ENCODE measurements at places on chromosomes 4 and X. TPM values are rescaled to one million over a fixed set of nuclear protein-coding genes. Genes with fewer than 3 reads are reported as not detected.

GRCh38 chrX:17441965-17442364 is 67.0 kb downstream of the NHS start:
- no peaks in the 10 kb centered on the region for H3K4me1 ChIP-seq
- no peak overlapping the region for H3K27ac ChIP-seq
- no peaks in the 10 kb centered on the region for H3K27me3 ChIP-seq

The CXorf51B gene
- not detected for total RNA-seq

DNA sequence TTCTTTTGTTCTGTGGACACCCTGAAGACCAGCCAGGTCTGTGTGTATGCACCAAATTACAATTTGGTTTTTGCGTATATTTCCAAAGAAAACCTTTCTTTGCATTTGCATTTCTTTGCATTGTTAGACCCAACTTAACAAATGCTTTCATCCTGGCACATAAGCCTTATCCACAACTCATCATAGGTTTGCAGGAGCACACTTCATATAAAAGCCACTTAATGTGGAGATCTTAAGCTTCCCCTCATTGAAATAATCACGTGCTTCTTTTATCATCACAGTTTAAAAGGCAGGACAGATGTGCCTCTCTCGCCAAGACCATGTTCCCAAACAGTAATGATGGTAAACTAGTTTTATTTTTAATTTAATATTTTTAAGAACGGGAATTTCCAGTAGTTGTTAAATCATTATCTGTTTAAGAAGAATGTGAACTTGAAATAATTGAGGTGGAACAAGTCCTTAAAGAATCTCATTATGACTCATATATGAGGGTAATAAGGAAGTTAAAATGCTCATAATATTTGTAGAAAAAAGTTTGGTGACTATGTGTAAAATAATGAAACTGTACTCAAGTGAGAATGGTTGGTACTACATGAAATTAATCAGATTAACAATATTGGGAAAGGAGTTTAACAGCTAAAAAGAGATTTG is 65.5 kb downstream of the GLRA3 start:
- H3K4me3 ChIP-seq = no peak overlapping the region
- H3K4me1 ChIP-seq = no peaks in the 10 kb centered on the region
- no peak overlapping the region for H3K27ac ChIP-seq
- no peaks in the 10 kb centered on the region for H3K36me3 ChIP-seq
- peaks cover 9% of the 10 kb centered on the region for H3K27me3 ChIP-seq

The C1QTNF7 gene
- total RNA-seq = not detected

- no peak overlapping the region for H3K27ac ChIP-seq
- no peak for DNase-seq
- H3K4me1 ChIP-seq = peaks cover 5% of the 10 kb centered on the region
- no peak overlapping the region for H3K4me3 ChIP-seq
Observed at GRCh38 chr4:147760695-147761094, 28.8 kb downstream of the ARHGAP10 start.

The NAP1L3 gene
- total RNA-seq = 9.3 TPM

The ANXA10 gene
- not detected for total RNA-seq

- H3K36me3 ChIP-seq = no peaks in the 10 kb centered on the region
- H3K27ac ChIP-seq = no peak overlapping the region
- no peaks in the 10 kb centered on the region for H3K4me1 ChIP-seq
- H3K27me3 ChIP-seq = peaks cover 26% of the 10 kb centered on the region
- H3K4me3 ChIP-seq = no peak overlapping the region
Observed at GRCh38 chr4:13516315-13516860, 27.9 kb downstream of the NKX3-2 start.

The PRRG3 gene
- not detected for total RNA-seq

DNA sequence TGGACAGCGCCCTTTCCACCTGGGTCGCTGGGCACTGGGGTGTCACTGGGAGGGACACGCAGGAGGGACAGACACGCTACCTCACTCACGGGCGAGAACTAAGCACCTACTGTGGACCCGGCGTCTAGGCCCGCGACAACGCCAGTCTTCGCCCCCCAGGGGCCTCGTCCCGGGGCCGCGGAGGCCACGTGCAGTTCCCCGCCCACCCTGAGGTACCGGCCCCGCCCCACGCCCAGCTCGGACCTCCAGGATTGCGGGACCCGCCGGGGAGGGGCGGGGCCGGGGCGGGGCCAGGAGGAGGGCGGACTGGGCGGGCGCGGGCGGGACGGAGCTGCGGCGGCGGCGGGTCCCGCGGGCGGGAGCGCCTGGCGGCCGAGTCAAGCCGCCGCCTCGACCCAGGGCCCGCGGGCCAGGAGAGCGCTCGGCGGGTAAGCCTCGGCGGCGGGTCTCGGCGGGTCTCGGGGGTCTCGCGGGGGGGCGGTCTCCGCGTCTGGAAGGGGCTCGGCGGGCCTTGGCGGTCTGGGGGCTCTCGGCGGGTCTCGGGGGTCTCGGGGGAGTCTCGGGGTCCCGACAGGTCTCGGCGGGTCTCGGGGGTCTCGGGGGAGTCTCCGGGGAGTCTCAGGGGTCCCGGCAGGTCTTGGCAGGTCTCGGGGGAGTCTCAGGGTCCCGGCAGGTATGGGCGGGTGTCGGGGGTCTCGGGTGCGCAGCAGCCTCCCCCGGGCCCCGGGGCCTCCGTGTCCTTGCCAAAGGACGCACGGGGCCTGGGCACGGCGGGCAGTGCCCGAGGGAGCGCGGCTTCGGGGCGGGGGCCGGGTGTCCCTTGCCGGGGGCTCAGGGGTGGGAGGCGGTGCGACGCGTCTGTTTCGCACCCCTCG is at the start of gene SH3BP2:
Gene SH3BP2, plus strand, starts transcription at position 375 of the 875 bp plus-strand sequence. CDS start 27,533 bp downstream, outside the sequence.
- H3K27ac ChIP-seq = peak within 1 kb of the TSS; percentile 69
- no peaks in the 10 kb centered on the region for H3K27me3 ChIP-seq
- peaks cover 71% of the 10 kb centered on the region for H3K4me1 ChIP-seq
- H3K4me3 ChIP-seq = peak within 1 kb of the TSS; percentile 86

DNA sequence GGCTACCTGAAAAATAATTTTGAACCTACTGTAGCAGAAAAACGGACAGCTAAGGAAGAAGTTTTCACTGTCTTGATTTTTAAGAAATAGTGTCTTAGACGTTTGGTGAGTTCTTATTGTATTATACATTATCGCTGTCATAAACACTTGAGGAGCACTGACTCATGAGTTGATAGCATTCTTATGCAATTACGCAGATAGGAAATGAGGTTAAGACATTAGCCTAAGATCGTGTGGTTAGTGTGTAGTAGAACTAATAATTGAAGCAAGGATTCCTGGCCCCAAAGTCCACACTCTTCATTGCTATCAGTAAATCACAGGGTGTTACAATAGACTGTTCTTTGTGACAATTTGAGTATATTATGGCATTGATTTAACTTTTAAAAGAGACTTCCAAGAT is 238.1 kb downstream of the ARAP2 start:
- H3K27ac ChIP-seq = no peak overlapping the region
- H3K36me3 ChIP-seq = peaks cover 9% of the 10 kb centered on the region
- DNase-seq = no peak
- H3K27me3 ChIP-seq = no peaks in the 10 kb centered on the region

DNA sequence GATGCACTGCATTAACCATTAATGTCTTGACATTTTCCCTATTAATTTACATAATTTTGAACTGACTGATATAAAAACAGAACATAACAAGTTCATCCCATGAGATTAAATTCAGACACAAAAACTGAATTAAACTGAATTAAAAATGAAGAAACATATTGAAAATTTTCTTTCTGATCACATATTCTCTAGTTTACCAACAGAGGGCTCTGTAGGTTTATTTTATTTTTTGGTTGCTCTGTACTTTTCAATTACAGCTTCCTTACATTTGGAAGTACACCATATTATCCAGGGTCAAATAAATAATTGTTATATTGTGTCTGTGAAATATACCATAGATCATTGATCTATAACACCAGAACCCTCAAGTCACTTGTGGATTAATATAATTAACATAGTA is 27.3 kb upstream of the CT83 start:
- H3K27ac ChIP-seq = no peak overlapping the region
- H3K4me3 ChIP-seq = no peak overlapping the region
- DNase-seq = no peak
- no peaks in the 10 kb centered on the region for H3K36me3 ChIP-seq
- no peaks in the 10 kb centered on the region for H3K27me3 ChIP-seq

The C4orf54 gene
- total RNA-seq = not detected

GRCh38 chr4:8478371-8478770 is 37.8 kb downstream of the TRMT44 start:
- no peak overlapping the region for H3K27ac ChIP-seq
- no peak overlapping the region for H3K4me3 ChIP-seq
- H3K36me3 ChIP-seq = peaks cover 21% of the 10 kb centered on the region
- H3K27me3 ChIP-seq = no peaks in the 10 kb centered on the region

The IL2RG gene
- total RNA-seq = 301 TPM

- no peaks in the 10 kb centered on the region for H3K36me3 ChIP-seq
- H3K27me3 ChIP-seq = no peaks in the 10 kb centered on the region
- H3K4me3 ChIP-seq = no peak overlapping the region
- H3K4me1 ChIP-seq = no peaks in the 10 kb centered on the region
- H3K27ac ChIP-seq = no peak overlapping the region
Observed at GRCh38 chr4:30362436-30362835, 357.7 kb upstream of the PCDH7 start.

DNA sequence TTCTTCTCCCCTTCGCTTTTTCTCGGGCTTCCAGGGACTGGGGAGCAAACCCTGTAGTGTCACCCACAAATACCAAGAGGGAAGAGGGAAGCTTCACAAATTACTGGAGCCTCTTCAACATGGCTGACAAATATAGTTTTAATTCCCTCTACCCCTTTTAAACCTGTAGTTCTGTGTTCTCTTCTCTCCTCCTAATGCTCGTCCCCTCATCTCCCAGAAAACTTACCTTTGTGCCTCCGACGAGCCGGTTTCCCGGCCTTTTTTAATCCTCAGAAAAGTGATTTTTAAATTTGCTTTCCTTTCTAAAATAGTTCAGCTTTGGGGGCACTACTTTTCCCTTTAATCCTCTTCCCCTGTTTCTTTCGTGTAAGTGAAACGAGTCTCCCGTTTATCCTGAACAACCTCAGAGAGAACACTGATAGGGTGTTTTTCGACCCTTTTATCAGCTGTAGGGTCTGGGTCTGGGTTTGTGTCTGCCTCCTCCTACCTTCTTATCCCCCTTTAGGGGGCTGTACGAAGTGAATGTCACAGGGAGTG is 408 bp downstream of the TET2 start:
- H3K27me3 ChIP-seq = no peaks in the 10 kb centered on the region
- peak overlapping the region; percentile 99 for H3K27ac ChIP-seq
- H3K36me3 ChIP-seq = no peaks in the 10 kb centered on the region
- DNase-seq = no peak
- peaks cover 47% of the 10 kb centered on the region for H3K4me1 ChIP-seq

The PNMA6A gene
- total RNA-seq = 0.55 TPM

DNA sequence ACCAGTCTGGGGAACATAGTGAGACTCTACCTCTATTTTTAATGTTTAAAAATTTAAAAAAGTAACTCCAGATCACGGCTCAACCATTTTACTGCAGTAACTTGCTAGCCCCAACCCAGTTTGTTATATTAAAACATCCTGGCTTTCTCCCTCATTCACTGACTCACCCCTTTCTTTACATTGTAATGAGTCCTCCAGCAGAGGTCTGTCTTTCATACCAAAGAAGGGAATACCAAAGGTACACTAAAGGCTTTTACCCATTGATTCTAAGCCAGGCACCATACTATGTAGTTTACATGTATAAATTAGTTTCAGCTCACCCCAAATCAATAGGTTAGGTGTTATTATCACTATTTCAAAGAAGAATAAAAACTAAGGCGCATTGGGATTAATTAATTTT is 286.9 kb downstream of the PACRGL start:
- no peaks in the 10 kb centered on the region for H3K27me3 ChIP-seq
- no peaks in the 10 kb centered on the region for H3K36me3 ChIP-seq
- no peak overlapping the region for H3K27ac ChIP-seq
- H3K4me1 ChIP-seq = peaks cover 2% of the 10 kb centered on the region

DNA sequence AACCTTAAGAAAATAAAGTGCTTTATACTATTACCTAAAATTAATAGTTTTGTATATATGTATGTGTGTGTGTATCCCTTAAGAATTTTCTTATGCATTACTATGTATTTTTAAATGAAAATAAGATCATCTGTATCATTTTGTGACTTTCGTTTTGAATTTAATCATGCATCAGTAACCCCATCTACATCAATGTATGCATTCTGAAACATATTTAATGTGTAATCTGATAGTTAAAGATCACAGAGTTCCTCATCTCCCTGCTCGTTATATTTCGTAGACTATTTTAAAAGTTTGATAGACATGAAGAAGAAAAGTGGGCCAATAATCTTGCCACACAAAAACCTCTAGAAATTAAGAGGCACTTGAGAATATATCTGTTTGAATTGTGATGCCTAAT is 7.4 kb downstream of the BMPR1B start:
- H3K27me3 ChIP-seq = peaks cover 11% of the 10 kb centered on the region
- no peak overlapping the region for H3K27ac ChIP-seq
- no peak overlapping the region for H3K4me3 ChIP-seq
- H3K4me1 ChIP-seq = no peaks in the 10 kb centered on the region
- no peaks in the 10 kb centered on the region for H3K36me3 ChIP-seq

The QRFPR gene
- not detected for total RNA-seq

GRCh38 chr4:2402048-2402842 is 16.2 kb downstream of the ZFYVE28 start:
- no peaks in the 10 kb centered on the region for H3K36me3 ChIP-seq
- DNase-seq = no peak
- H3K4me1 ChIP-seq = peaks cover 36% of the 10 kb centered on the region
- H3K27me3 ChIP-seq = no peaks in the 10 kb centered on the region

- H3K4me1 ChIP-seq = peaks cover 68% of the 10 kb centered on the region
- DNase-seq = no peak
- no peaks in the 10 kb centered on the region for H3K36me3 ChIP-seq
- peak overlapping the region; percentile 94 for H3K27ac ChIP-seq
- peak overlapping the region; percentile 88 for H3K4me3 ChIP-seq
Observed at GRCh38 chr4:152115794-152116193, 355.0 kb upstream of the GATB start.

DNA sequence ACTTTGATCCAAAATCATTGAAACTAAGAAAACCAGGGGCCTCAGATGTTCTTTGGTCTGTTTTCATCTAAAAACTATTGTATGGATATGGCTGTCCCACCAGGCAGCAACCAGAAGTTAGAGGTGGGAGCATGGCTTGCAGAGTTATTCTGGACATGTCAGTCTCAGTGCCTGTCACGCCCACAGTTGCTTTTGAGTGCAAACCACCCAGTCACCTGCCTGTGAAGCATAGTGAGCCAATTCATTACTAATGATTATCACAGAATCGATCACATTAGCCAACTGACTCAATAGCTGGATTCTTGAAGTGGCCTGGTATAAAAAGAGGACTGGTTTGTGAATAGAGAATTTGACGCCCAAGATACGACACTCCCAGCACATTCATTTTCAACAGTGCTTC is 104.2 kb upstream of the SORBS2 start:
- H3K27me3 ChIP-seq = peaks cover 3% of the 10 kb centered on the region
- no peak for DNase-seq
- no peaks in the 10 kb centered on the region for H3K4me1 ChIP-seq

The CYLC1 gene
- not detected for total RNA-seq

DNA sequence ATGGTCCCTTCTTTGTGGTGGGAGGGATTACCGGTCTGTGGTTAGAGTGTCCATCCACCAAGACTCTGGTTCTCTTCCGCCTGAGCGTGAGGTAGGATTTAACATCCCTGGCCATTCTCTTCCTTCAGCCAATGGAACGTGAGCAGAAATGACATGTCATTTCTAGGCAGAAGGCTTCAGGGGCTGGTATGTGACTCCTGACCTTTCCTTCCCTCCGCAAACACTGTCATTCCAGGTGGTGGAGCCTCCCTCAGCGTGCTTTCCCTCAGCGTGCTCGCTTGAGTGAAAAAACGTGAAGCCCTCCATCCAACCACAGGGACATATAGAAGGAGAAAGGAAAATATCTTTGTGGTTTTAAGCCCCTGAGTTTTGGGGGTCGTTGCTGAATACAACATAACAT is 34.0 kb upstream of the SLC10A4 start:
- H3K27ac ChIP-seq = no peak overlapping the region
- H3K4me1 ChIP-seq = no peaks in the 10 kb centered on the region
- H3K4me3 ChIP-seq = no peak overlapping the region
- no peak for DNase-seq

The PDCL2 gene
- total RNA-seq = not detected

Data from naive thymus-derived CD8-positive, alpha-beta T cell (primary cell).